Activated CD8-positive, alpha-beta memory T cell treated with anti-CD3 and anti-CD28 coated beads for 1 hour (primary cell): ENCODE measurements at places on chromosomes 4 and X.

GRCh38 chr4:15948826-15949225 is 10.3 kb upstream of the FGFBP1 start:
- DNase-seq: no peak

DNA sequence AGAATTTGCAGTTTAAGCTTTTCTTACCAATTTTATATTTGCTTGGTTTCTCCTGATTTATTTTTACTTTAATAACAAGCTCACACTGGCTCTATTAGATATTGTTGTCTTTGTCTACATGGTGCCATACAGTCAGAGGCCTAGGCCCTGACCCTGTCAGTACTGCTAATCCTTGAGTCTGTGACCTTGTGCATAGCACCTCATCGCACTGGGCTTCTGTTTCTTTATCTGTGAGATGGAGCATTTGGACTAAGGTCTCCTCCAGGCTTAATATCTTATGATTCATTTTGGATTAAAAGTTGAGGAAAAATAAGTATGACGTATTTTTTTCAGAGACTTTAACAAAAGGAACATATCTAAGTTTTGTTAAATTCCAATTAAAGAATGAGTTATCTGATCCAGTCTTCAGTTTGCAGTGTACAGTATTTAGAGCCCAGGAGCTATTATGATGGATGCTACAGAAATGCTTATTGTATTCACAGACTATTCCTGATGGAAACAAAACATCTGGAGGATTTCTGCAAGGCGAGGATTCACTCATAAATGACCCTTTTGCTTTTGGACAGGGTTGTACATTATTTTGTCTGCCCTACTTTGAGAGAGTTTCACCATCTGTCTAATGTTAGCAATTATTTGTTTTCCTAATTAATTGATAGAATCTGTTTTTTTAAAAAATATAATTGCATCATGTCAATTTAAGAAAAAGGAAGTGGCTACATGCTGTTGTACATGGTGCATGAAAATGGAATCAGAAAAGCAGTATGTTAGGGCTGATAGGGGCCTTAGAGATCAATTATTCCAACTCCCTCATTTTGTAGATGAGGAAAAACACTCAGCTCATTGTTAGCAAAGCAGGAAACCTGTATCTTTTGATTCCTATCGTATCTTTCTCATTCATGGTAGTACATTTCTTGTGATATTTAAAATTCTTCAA is 203.6 kb downstream of the BANK1 start:
- no peak for DNase-seq

GRCh38 chr4:58061967-58062366 is 951.8 kb upstream of the IGFBP7 start:
- DNase-seq: no peak

DNA sequence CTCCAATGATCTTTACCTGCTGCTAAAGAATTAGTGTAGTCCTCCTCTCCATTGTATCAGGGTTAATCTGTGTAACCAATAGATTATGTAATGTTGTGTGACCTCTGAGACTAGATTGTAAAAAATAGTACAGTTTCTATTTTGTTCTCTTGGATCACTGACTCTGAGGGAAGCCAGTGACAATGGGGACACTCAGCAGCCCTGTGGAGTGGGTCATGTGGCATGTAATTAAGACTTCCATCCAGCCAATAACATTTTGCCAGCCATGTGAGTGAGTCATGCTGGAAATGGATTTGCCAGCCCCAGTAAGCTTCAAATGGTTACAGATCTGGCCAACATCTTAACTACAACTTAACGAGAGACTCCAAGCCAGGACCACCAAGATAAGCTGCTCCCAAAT is 332.3 kb downstream of the PTTG2 start:
- no peak for DNase-seq
